Activated CD8-positive, alpha-beta memory T cell treated with anti-CD3 and anti-CD28 coated beads for 48 hours (primary cell): ENCODE measurements at places on chromosomes 5 and 9.

DNA sequence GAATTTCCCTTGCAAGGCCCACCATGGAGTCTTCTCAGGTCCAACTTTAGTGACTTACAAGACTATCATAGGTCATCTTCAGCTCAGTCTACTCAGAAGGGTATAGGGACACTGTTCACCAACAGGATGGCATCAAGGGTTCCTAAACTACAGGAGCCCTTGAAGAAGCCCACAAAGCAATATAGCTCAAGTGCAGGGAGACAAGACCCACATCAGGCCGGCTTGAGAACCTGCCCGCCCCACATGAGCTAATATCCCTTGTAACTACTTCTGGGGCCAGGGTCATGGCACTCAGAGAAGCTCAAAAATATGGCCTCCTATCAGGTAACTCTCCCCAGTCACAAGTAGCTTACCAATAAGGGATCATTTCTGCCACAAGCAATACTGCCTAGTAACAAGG, 249.9 kb downstream of the CDK5RAP2 start:
- no peak for DNase-seq

- no peak for DNase-seq
These were observed 211.8 kb downstream of the FANCC start for GRCh38 chr9:95105519-95106287.

- DNase-seq, result no peak
These were observed 46.2 kb upstream of the RUFY1 start for GRCh38 chr5:179504191-179504590.

DNA sequence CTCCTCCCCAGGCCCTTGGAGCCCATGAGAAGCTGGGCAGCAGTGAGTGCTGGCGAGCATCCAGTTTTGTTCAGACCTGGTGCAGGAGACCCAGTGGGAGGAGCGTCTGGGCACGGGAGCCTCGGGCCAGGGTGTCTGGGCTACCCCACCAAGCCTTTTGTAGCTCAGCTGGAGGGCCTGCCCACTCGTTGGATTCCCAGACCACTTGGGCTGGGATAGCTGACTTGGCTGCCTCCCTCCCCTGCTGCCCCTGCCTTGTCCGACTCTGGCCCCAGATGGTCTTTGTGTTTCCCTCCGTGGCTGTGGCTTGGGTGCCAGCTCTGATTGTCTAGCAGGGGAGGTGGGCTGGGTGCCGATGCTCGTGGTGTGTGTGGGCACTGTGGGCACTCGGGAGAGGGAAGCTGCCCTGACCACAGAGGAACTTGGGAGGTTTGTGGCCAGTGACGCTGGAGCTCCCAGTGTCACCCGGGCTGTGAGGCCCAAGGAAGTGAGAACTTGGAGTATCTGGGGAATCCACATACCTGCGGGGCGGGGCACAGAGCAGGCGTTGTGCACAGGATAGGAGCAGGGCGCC, 47.3 kb downstream of the WNK2 start:
- DNase-seq, result no peak

DNA sequence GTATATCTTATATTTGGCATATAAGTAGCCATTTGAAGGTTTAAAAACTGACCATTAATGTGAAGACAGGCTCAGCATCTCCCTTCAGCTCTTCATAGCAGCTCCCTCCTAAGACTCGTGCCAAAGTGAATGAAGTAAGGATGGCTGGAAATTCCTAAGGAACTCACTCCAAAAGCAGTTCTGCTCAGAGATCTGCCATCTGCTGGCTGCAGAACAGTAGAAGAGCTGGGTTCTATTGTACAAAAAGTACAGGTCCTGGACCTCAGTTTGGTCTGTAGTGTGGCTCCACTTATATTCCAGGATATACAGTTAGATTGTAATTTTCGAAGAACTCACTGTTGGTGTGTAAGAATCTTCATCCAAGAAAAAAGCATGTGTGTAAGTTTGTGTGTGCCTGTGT, 104.9 kb upstream of the RUSC2 start:
- DNase-seq, result no peak

DNA sequence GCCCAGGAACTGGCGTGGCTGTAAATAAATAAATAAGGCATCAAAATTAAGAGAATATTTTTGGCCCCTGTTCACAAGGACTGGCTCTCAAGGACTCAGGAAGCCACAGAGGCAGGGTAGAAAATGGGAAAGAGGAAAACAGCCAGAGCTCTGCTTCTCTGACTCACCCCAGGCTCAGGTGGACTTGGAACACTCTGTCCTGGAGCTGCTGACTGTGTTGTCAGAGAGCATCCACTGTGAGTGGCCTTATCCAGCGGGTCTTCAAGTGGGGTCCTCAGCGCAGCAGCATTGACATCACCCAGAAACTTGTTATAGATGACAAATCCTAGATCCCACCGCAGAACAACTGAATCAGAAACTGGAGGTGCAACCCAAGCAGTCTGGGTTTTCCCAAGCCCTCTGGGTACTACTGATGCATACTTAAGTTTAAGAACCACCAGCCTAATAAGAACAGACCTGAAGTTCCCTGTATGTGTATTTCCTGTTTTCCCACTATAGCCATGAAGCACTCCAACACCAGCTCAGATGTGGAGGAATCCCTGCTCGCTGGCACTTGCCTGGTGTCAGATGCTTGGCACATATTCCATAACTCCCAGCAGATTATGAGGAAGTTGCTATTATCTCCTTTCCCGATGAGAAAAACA, 20.5 kb downstream of the ADRA1B start:
- no peak for DNase-seq

GRCh38 chr9:135698236-135698635, 1.0 kb downstream of the SOHLH1 start:
- no peak for DNase-seq

GRCh38 chr9:1977026-1977425, 38.1 kb upstream of the SMARCA2 start:
- DNase-seq, result no peak

DNA sequence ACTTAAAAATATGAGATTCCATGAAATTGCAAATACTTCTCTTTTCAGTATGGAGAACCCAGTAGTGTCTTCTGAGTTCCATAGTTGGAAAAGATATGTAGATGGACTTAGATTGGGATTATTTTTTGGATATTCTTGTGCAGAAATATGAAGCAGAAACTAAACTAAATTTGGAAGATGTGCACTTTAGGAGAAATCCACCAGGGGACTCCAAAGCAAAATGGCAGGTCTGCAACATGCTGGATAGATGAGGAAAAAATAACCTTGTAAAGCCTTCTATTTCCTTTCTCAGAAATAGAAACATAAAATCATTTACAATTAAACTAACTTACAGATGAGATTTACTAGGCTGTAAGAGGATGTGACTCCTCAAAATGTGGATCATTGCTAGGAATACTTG, 49.2 kb upstream of the MINAR2 start:
- no peak for DNase-seq

GRCh38 chr5:158033724-158034123, 174.8 kb upstream of the CLINT1 start:
- no peak for DNase-seq

GRCh38 chr5:93791518-93791972, 50.1 kb upstream of the POU5F2 start:
- DNase-seq, result no peak

DNA sequence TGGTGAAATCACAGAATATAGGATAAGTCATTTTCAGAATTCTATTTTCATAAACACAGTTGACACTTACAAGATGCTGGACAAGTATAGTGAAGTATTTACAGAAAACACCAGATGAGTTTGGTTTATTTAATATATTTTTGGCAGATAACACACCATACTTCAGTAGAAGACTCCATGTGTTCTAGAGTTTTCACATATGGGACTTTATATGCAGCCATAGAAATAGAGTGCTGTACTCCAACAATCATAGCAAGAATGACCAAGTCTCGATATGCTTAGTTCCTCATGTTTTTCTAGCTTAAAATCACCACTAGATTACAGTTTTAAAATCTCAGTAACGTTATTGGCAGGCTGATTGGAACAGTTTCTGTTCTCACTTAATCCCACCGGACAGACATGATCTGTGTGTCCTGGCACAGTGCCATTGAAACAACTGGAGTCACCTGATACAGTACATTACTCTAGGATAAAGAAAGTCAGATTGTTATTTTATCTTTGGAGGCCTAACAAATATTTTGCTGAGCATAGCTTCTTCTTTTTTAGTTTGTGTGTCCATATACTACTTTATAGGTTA, 45.8 kb upstream of the ERBIN start:
- no peak for DNase-seq

DNA sequence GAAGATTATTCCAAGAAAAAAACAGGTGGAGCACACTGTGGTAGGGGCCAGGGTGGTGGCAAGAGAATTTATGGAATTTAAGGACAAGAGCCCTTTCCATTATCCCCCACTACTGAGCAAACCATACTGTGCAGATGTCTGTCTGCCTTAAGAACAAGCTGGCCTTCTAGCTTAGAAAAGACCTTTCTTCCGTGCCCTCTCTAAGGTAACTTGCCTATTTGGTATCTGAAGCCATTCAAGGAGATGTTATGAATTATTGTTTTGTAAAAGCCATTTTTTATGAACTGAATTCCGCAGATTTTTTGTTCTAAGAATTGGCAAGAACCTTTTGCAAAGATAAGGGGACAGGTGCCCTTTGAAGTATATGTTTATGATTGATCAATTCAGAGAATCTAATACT, 20.9 kb downstream of the GRAMD2B start:
- DNase-seq, result no peak
